ENCODE measurements at places on chromosomes 4 and X. TPM values are rescaled to one million over a fixed set of nuclear protein-coding genes. Genes with fewer than 3 reads are reported as not detected.

GRCh38 chrX:15344106-15344505 lies 8.8 kb upstream of the PIGA start:
- no peak for DNase-seq

GRCh38 chrX:150200820-150201287 lies 162.3 kb upstream of the MAMLD1 start:
- DNase-seq = peak; percentile 50

C4orf51 gene
- not detected for total RNA-seq

GRCh38 chrX:120485315-120485637 lies 16.2 kb upstream of the LAMP2 start:
- no peak for DNase-seq

MAOB gene
- 1.7 TPM for total RNA-seq

DNA sequence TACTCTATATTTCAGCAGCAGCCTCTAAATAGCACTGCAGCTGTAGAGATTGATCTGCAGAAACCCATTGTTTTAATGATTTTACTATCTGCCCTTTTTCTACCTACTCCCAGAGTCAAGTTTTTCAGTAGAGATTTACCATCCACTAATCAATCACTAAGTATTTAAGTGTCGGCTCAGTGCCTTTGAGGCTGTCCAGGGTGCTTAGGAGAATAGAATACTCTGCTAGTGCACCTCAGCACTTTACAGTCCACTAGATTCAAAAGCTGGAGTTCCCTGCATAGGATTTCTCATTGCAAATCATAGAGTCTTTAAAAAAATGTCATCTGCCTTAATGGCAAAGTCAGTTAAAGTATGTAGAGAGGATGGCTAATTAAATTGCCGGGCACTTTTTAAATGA lies 29.6 kb upstream of the ANAPC4 start:
- DNase-seq = no peak

DNA sequence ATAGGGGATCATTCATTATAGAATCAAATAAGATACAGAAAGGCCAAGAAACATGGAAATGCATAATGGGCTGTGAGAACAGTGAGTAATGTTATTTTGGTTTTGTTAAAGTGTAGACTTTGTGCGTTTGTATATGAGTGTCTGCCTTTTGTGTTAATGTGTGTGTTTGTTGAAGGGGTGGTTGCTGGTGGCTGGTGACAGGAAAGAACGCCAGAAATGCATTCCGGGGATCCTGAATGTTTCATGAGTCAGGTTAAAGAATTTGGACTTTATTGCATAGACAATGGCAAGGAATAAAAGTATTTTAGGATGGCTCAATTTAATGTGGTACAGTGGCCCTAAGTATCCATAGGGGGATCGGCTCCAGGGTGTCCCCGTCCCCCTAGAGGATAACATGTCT lies 1228.9 kb downstream of the PCDH7 start:
- no peak for DNase-seq

GRCh38 chr4:154465085-154465484 lies 26.5 kb downstream of the DCHS2 start:
- no peak for DNase-seq

GRCh38 chrX:20215565-20215964 lies 51.1 kb downstream of the RPS6KA3 start:
- no peak for DNase-seq

DNA sequence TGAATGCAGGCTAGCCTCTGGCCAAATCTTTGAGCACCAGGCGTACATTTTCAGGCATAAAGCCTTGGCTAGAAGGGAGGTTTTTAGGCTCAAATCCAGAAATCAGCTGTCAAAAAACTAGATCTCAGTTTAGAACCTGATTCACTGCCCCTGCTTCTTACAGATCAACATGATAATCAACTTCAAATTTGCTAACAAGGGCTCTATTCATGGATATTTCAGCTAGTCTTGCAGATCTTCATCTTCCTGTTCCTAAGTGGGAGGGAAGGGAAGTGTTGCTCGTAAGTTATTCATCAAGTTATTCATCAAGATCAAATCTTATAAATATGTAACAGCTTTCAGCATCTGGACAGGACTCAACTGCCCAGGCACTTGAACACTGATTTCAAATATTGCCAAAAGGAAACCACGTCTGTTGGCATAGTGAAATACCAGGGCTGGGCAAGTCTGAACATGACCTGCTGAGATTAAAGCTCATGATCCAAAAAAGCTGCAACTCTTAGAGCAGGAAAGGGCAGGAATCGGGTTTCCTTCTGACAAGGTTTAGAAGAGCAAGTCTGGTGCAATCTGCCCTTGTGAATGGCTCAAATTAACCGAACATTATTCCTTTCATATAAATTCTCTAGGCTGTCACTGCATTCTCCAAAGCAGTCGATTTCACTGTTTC lies 200.3 kb downstream of the PDGFC start:
- peak; percentile 77 for DNase-seq

DNA sequence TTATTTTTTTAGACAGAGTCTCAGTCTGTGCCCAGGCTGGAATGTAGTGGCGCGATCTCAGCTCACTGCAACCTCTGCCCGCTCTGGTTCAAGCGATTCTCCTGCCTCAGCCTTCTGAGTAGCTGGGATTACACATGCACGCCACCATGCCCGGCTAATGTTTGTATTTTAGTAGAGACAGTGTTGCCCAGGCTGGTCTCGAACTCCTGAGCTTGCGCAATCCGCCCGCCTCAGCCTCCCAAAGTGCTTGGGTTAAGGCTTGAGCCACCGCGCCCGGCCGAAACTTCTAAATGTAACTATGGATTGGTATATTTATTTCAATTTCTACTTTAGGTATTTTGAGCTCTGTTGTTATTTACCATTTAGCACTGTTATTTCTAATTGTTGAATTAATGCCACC lies 79.4 kb downstream of the FAM193A start:
- DNase-seq = no peak

DNA sequence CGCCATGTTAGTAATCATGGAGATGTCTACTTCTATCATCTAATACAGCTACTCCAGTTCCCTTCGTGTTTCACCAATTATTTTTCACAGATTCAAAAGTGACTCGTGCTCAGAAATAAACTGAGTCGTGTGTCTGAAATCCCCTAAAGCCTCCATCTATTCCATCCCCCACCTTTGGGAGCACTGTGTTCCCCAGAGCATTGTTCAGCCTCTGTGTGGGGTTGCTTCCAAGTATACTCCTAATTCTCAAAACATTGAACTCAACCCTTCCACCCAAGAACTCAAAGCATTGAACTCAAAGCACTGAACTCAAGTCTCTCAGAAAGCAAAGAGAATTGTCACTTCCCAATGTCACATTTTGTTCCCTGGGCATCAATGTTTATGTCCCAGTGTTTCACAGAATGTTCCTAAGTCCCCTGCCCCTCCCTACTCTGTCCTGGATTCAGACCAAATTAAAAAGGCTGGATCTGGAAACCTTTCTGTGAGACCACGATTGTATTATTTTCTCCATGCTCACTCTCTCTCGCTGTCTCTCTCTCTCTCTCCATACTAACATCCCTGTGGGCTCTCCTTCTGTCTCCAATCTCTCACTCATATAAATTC lies 138.5 kb upstream of the QRFPR start:
- no peak for DNase-seq

CT45A2 gene
- not detected for total RNA-seq

- DNase-seq = no peak
Observed at GRCh38 chr4:173519111-173520101, 10.6 kb downstream of the HAND2 start.

GRCh38 chr4:176413171-176413570 lies 93.4 kb downstream of the SPCS3 start:
- DNase-seq = no peak

DCHS2 gene
- not detected for total RNA-seq

GABRB1 gene
- total RNA-seq = not detected

- peak; percentile 22 for DNase-seq
Observed at GRCh38 chrX:120791013-120791643, 84.5 kb downstream of the CT47B1 start.

UBE2D3 gene
- total RNA-seq = 496 TPM

GRCh38 chr4:11894221-11894620 lies 465.5 kb upstream of the HS3ST1 start:
- no peak for DNase-seq

CFI gene
- not detected for total RNA-seq

DNA sequence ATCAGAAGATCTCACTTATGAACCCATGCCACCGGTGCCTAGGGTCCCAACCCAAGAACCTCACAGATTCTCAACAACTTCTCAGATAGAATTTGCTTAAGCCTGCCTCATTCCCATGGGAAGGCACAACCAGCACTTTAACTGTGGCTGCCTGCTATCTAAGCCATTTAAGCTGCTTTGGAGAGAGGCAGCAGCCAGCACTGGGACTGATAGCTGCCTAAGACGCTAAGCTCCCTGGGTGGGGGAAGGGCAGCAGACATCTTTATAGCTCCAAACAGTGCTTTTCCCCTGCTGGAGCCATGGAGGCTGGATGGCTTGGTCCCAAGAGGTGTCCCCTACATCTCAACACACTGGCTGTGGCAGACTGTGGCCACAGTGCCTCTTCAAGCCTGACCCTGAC lies 1268.6 kb downstream of the FAM133A start:
- DNase-seq = no peak

GRCh38 chr4:106048250-106048971 lies 153.1 kb downstream of the NPNT start:
- DNase-seq = no peak

DNA sequence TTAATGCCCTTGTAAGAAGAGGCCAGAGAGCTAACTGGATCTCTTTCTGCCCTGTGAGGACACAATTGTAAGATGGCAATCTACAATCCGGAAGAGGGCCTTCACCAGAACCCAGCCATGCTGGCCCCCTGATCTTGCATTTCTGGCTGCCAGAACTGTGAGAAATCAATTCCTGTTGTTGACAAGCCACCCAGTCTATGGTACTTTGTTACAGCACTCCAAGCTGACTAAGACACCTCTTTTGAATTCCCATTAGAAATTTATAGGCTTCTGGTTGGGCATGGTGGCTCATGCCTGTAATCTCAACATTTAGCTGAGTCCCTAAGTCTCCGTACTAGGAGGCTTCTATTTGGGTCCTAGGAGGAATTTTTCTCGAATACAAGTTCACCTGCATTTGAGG lies 48.8 kb upstream of the RELL1 start:
- DNase-seq = no peak

- no peak for DNase-seq
Observed at GRCh38 chr4:139955600-139955999, 198.4 kb downstream of the MAML3 start.

GRCh38 chrX:4881277-4881676 lies 1167.8 kb upstream of the PRKX start:
- no peak for DNase-seq

DNA sequence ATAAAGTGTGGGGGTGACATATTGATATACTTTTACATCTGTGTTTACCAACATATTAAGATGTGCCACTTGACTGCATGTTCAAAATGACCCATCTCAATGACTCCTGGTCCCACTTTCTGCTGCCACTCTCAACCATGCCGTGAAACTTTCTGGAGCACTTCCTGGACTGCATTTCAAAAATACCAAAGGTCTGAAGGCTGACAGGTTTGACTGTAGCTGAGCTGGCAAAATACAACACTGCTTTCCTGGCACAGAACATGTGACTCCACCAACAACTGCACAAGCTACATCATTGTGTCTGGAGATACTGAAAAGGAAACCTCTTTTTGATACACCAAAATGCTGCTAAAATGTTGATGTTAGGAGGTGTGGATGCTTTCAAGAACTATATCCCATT lies 184.8 kb downstream of the UNC5C start:
- DNase-seq = no peak

- DNase-seq = peak; percentile 80
Observed at GRCh38 chr4:39635023-39635422, 3.6 kb downstream of the SMIM14 start.

- DNase-seq = no peak
Observed at GRCh38 chr4:1770245-1770644, 22.8 kb upstream of the FGFR3 start.

DNA sequence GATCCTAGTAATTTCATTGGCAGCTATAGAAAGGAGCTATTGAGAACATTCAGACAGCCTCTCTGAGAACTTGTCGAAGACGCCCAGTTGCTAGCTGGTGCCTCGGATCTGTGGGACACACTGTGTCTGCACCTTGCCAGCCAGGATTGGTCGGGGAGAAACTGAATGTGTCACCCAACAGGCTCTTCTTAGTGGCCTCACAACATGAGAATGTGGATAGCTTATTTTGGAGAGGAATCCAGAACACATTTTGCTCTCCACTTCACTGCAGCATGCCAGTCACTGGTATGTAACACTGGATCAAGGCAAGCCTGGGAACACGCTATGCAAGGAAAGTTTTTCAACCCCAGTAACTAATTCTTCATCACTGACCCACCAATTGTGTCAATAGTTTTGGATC lies 89.5 kb upstream of the TRPC3 start:
- DNase-seq = no peak

TMPRSS11A gene
- total RNA-seq = not detected

GRCh38 chr4:54227256-54228055 lies 1.6 kb upstream of the PDGFRA start:
- DNase-seq = no peak

MAPK10 gene
- total RNA-seq = 0.51 TPM

DNA sequence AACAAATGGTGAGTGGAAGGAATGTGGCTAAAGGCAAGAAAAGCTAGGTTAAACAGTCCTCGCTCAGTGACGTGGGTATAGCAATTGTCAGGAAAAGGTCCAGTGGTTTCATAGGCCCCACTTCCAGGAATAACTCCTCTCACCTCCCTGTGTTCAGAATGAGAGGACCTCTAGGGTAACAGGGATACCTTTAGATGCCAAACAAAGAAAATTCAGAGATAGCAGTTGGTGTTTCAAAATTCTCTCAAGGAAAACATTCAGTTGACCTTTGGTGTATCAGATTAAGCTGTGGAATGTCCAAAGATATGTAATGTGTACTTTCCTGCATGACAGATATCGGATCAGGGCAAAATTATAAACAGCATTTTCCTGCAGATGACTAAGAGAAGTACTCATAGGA lies 155.9 kb downstream of the ARHGAP6 start:
- no peak for DNase-seq

DNA sequence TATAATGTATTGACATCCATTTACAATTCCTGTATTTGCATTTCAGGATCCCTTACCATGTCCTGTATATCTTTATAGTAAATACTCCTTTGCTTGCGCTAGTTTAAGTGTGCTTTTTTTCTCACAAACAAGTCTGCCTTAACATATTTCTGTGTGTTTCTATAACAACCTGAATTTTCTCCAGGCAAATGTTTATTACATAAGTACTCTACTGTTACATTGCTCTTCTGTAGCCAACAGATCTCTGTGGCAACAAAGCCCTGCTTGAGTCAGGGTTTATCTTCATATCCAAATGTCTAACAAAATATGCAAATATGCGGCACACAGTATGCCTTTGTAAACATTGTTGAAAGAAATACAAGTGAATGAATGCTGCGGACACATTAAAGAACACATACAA lies 625.5 kb downstream of the TLL1 start:
- no peak for DNase-seq

GRCh38 chrX:124224528-124224927 lies 107.9 kb upstream of the TEX13D start:
- no peak for DNase-seq

PAGE2 gene
- total RNA-seq = not detected

Measured in HT-29 (cell line).